Esophagus muscularis mucosa (tissue), 4 donors: ENCODE measurements at places on chromosomes 11 and 22.

- no peak for DNase-seq
- H3K27ac ChIP-seq = no peak overlapping the region
- no peaks in the 10 kb centered on the region for H3K4me1 ChIP-seq
- H3K36me3 ChIP-seq = no peaks in the 10 kb centered on the region
These were observed 6.0 kb upstream of the FGF3 start for GRCh38 chr11:69825037-69825834.

DNA sequence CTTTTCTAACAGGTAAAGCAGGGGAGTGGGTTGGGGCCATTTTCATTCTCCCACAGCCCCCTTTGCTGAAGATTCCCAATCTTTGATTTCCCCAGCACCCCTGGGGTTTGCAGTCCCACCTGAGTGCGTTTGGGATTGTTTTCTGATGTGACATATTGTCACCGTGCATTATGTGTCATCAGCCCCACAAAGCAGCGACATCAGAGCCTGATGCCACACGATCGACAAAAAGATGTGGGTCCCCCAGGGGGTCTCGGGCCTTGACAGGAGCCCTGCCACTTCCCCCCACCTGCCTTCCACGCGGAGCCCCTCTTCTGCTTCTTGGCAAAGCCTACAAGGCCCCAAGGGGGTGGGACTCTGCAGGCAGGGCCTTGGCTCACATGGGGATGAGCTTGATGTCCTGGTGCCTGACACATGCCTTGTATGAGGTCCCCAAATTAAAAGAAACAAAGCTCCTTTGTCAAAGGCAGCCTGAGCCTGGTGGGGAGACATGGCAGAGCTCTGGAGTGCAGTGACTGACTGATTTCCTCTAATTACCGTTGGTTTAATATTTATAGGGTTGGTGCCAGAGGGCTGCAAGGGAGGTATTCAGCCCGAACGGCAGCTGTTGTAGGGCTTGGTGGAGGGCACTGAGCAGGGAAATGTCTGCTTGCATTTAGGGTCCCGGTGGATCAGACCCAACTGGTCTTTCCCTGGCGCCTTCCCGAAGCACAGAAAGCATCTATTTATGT, 149.2 kb downstream of the MIAT start:
- no peak for DNase-seq
- no peak overlapping the region for H3K4me3 ChIP-seq
- H3K4me1 ChIP-seq = no peaks in the 10 kb centered on the region

GRCh38 chr11:92656783-92657182, 312.7 kb upstream of the MTNR1B start:
- no peaks in the 10 kb centered on the region for H3K4me1 ChIP-seq
- no peaks in the 10 kb centered on the region for H3K27me3 ChIP-seq
- no peak overlapping the region for H3K4me3 ChIP-seq
- H3K27ac ChIP-seq = no peak overlapping the region
- DNase-seq = no peak
- no peaks in the 10 kb centered on the region for H3K36me3 ChIP-seq

GRCh38 chr11:11871991-11872401, 30.2 kb downstream of the USP47 start:
- no peak for DNase-seq
- H3K36me3 ChIP-seq = no peaks in the 10 kb centered on the region
- no peak overlapping the region for H3K4me3 ChIP-seq
- H3K27ac ChIP-seq = no peak overlapping the region
- peaks cover 33% of the 10 kb centered on the region for H3K4me1 ChIP-seq
- no peaks in the 10 kb centered on the region for H3K27me3 ChIP-seq

- H3K4me3 ChIP-seq = no peak overlapping the region
- peaks cover 63% of the 10 kb centered on the region for H3K4me1 ChIP-seq
- no peak for DNase-seq
- H3K27me3 ChIP-seq = no peaks in the 10 kb centered on the region
These were observed 77.0 kb downstream of the CD44 start for GRCh38 chr11:35215945-35216344.

DNA sequence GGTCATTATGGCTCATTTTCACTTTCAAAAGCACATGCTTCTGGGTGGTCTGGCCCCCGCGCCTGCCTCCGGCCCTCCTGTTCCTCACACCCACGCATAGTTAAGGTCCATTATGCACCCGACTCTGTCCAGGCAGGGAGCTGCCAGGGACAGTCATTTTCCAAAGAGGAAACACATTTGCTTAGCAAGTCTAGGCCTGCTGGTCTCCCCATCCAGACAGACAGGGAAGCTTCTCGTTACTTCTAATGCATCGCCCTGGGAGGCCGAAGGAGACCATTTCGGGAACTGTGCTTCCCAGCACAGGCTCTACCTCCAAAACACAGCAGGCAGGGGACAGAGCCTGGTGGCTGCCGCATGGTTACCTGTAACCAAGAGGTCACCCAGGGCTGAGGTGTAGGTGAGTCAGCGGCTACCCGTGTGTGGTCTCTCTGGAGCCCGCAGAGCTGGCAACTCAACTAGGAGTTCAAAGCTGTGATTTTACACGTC, 87.1 kb upstream of the SHANK2 start:
- no peaks in the 10 kb centered on the region for H3K27me3 ChIP-seq
- no peak for DNase-seq
- no peak overlapping the region for H3K27ac ChIP-seq

GRCh38 chr22:43218786-43219185, 31.9 kb upstream of the TTLL12 start:
- peaks cover 66% of the 10 kb centered on the region for H3K36me3 ChIP-seq
- DNase-seq = no peak
- no peak overlapping the region for H3K27ac ChIP-seq
- peaks cover 11% of the 10 kb centered on the region for H3K4me1 ChIP-seq
- no peak overlapping the region for H3K4me3 ChIP-seq

DNA sequence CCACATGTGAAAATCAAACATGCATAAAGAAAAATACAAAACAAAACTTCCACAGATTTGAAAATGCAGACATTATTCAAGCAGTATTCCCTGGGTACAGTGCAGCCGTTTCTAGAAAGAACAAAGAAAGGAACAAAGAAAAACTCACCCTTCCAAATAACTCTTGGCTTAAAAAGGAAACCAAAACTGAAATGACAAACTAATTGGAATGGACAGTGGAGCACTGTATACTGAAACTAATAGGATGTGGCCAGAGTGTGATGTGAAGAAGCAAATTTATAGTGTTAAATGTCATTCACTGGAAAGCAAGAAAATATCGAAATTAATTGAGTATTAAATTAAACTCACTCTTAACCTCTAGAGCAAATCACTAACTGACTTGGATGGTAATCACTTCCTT, 55.4 kb downstream of the QSER1 start:
- no peaks in the 10 kb centered on the region for H3K27me3 ChIP-seq
- no peak overlapping the region for H3K27ac ChIP-seq
- no peaks in the 10 kb centered on the region for H3K36me3 ChIP-seq
- H3K4me3 ChIP-seq = no peak overlapping the region
- DNase-seq = no peak
- no peaks in the 10 kb centered on the region for H3K4me1 ChIP-seq

GRCh38 chr11:76803811-76804600, 20.9 kb downstream of the TSKU start:
- no peaks in the 10 kb centered on the region for H3K36me3 ChIP-seq
- DNase-seq = peak; percentile 79
- no peak overlapping the region for H3K4me3 ChIP-seq
- H3K27me3 ChIP-seq = peaks cover 7% of the 10 kb centered on the region
- peaks cover 26% of the 10 kb centered on the region for H3K4me1 ChIP-seq
- H3K27ac ChIP-seq = no peak overlapping the region

- no peaks in the 10 kb centered on the region for H3K36me3 ChIP-seq
- peaks cover 31% of the 10 kb centered on the region for H3K4me1 ChIP-seq
- no peak for DNase-seq
- H3K27ac ChIP-seq = no peak overlapping the region
These were observed 32.1 kb downstream of the GRIK4 start for GRCh38 chr11:120543521-120544215.
